Calu3 (cell line): ENCODE measurements at places on chromosomes 2 and 18. TPM values are rescaled to one million over a fixed set of nuclear protein-coding genes. Genes with fewer than 3 reads are reported as not detected.

- peaks cover 27% of the 10 kb centered on the region for H3K36me3 ChIP-seq
- H3K4me3 ChIP-seq = no peak overlapping the region
- H3K27me3 ChIP-seq = no peaks in the 10 kb centered on the region
Observed at GRCh38 chr18:68703326-68703725, 11.6 kb downstream of the TMX3 start.

The AGXT gene
- not detected in 2 replicates for total RNA-seq

DNA sequence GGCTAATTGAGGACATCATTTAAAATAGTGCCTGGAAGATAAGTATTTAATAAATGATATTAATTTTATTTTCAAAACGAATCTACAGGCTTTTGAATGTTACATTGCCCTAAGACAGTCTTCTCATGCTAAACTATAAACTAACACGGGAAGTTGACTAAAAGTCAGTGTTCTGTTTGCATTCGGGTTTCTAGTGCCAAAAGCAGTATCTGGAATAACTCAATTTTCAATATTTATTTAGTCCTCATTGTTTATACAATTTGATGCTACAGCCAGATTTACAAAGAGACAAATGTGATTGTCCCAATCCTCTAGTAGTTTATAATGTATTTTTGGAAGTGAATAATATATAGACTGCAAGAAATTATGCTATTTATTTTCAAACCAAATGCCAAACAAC is 429.2 kb downstream of the LRP1B start:
- no peak overlapping the region for H3K4me3 ChIP-seq
- H3K4me1 ChIP-seq = no peaks in the 10 kb centered on the region
- no peak overlapping the region for H3K27ac ChIP-seq

- peak; percentile 66 for DNase-seq
- peaks cover 11% of the 10 kb centered on the region for H3K36me3 ChIP-seq
- peak overlapping the region; percentile 85 for H3K27ac ChIP-seq
- peaks cover 68% of the 10 kb centered on the region for H3K4me1 ChIP-seq
- H3K4me3 ChIP-seq = peak overlapping the region; percentile 43
Observed at GRCh38 chr2:112627060-112628040, 18.4 kb upstream of the SLC20A1 start.

- H3K36me3 ChIP-seq = peaks cover 21% of the 10 kb centered on the region
- H3K27me3 ChIP-seq = no peaks in the 10 kb centered on the region
- H3K4me3 ChIP-seq = peak within 1 kb of the TSS; percentile 73
- peaks cover 42% of the 10 kb centered on the region for H3K4me1 ChIP-seq
- peak; percentile 48 for DNase-seq
- peak within 1 kb of the TSS; percentile 94 for H3K27ac ChIP-seq
Observed at GRCh38 chr2:215138479-215138878, at the start of gene ABCA12. TSS of gene ABCA12 (minus strand) at chr2:215138626. CDS start at chr2:215138208, 418 bp downstream.

DNA sequence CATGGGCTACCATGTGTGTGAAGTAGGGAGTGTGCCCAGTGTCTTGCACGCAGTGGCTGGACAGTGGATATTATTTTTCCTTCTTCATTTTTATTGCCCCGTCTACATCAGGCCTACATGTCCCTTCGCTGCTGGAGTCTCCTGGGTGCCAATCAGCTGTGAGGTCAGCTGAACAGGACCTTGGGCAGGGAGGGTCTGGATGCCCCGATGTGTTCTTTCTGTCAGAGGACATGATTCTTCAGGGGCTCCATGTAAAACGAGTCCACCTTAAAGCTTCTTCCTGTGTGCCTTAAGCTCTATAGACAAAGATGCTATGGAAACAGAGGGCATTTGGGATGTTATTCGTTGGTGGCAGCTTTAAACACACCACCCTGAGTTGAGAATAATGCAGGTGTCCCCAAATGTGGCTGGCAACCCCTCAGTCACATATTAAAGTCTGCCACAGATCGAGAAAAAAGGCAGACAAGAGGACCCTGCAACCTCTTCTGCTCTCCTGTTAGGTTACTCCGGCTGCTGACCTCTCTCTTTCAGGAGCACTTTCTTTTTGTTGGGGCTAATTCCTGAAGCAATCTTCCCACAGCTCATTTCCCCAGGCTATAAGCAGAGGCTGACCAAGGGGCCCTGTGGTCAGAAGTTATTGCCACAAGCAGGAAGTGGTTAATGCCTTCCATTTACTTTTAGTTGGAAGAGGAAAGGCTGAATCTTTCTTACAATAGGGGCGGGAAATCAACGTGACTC is 20.0 kb downstream of the GREB1 start:
- H3K4me1 ChIP-seq = peaks cover 9% of the 10 kb centered on the region
- H3K36me3 ChIP-seq = no peaks in the 10 kb centered on the region
- H3K27me3 ChIP-seq = peaks cover 88% of the 10 kb centered on the region
- no peak for DNase-seq
- H3K4me3 ChIP-seq = no peak overlapping the region
